Stimulated activated CD4-positive, alpha-beta T cell treated with anti-CD3 and anti-CD28 coated beads, TNF-alpha, amount 100 ng/mL, for 4 hours (primary cell): ENCODE measurements at places on chromosomes 16 and 17.

- no peak for DNase-seq
Measured at GRCh38 chr17:55577687-55578086, 66.4 kb upstream of the SMIM36 start.

- no peak for DNase-seq
Measured at GRCh38 chr16:68459457-68459856, 11.1 kb upstream of the SMPD3 start.

DNA sequence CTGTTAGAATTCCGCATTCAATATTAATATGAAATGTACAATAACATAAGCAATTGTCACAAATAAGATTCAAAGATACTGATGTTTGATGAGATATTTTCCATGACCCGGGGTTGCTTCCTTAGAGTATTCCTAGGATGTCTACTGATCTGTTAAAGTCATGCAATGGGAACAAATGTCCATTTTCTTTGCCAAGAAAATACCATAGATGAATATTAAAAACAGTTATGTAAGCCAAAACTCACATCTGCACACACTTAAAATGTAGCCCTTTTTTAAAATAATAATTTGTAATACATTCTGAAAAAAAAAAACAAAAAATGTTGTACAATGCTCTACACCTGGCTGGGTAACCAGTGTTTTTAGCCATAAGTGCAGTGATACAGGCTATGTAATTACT lies 259.4 kb upstream of the AXIN2 start:
- no peak for DNase-seq

GRCh38 chr16:49018259-49018931 lies 263.2 kb downstream of the CBLN1 start:
- DNase-seq = no peak

DNA sequence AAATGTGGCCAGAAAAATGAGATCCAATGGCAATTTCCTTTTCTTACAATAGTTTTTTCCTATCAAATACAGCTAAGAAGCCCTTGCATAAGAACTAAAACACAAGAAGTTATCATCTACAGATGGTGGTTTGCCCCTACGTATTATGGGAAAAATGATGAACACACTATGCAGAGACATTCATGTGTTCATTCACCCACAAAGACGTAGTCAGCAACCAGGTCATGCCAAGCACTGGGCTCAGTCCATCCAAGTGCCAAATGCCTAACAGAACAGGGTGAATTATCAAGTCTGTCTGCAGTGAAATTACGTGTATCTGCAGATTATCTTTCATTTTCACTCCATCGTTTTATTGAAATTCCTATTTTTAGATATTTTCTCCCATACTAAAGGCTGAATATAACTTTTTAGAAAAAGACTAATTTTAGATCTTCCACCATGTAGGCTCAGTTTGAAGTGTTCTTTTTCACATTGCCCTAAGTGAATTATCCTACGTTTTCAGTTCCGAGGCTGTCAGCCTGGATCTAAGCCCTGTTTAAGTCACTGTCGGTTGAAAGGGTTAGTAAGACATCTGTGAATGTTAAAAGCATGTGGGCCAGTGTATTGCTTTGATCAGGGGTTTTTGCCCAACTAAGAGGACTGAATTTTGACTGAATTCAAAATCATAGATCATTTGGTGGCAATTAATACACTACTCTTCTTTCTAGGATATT lies 78.1 kb upstream of the DHX40 start:
- no peak for DNase-seq

- DNase-seq = no peak
Measured at GRCh38 chr16:73034374-73034773, 13.6 kb downstream of the ZFHX3 start.

DNA sequence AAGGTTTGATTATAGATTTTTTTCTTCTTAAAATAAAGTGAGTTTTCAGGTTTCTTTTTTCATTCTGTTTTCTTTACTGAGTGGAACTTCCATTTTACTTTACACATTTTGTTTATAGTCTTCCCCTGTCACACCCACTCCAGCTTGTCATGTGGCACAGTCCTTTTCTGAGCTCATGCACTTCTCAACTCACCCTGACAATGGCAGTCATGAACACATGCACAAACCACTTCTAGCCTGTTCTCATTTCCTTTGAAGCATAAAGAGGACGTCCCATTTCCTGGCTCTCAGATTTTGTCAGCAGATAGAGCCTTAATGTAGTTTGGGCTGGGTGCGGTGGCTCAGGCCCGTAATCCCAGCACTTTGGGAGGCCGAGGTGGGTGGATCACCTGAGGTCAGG lies 168.0 kb downstream of the AHSP start:
- no peak for DNase-seq

- no peak for DNase-seq
Measured at GRCh38 chr16:23128056-23128455, 21.2 kb downstream of the USP31 start.
